ENCODE measurements at places on chromosomes 16 and 17.

DNA sequence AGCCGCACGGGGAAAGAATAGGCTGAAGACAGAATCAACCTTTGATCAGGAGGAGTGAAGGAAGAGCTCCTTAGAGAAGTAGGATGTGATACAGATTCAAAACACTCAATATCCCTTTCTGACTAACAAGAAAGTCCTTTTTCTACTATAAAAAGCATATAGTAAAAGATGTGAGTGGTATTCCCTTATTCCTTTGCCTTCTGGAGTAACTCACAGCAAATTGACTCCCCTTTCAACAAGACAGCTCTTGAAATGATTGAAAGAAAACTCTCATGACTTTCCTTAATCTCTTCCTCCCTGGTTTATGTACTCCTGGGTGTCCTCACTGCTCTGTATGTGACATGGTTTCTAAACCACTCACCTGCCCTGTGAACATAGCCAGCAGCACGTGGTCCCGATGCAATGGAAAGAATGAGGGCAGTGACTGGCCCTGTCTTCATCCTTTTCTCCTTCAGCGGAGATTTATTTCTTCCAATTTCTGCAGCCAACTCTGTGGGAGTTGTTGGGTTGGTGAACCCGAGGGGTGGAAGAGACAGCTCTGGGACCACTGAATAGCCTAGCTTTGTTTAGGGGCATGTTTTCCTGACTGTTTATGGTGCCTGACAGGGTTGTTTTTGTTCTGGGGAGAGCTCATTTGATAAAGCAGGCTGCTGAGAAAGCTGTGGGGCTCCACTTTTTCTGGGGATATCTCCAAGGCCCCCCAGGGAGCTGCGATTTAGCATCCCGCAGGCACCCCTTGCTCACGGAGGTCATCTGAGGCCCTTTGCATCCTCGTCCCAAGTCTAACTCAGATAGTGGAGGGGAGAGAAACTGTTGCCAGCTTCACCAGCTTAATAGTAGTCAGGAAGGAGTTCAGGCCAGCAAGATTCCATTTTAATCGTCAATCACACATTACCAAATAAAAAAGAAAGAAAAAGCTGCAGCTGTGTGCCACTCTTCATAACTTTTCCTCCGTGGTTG, 46.7 kb downstream of the MAP2K6 start:
- DNase-seq, result no peak

GRCh38 chr17:67531291-67531690, 154.2 kb downstream of the PITPNC1 start:
- DNase-seq, result no peak

- DNase-seq, result no peak
Measured at GRCh38 chr17:48843187-48843900, 12.5 kb downstream of the CALCOCO2 start.

GRCh38 chr16:67884684-67885083, at the start of gene NRN1L:
Gene NRN1L (plus strand): TSS chr16:67884885. CDS start chr16:67884904, 19 bp downstream.
- DNase-seq, result no peak

DNA sequence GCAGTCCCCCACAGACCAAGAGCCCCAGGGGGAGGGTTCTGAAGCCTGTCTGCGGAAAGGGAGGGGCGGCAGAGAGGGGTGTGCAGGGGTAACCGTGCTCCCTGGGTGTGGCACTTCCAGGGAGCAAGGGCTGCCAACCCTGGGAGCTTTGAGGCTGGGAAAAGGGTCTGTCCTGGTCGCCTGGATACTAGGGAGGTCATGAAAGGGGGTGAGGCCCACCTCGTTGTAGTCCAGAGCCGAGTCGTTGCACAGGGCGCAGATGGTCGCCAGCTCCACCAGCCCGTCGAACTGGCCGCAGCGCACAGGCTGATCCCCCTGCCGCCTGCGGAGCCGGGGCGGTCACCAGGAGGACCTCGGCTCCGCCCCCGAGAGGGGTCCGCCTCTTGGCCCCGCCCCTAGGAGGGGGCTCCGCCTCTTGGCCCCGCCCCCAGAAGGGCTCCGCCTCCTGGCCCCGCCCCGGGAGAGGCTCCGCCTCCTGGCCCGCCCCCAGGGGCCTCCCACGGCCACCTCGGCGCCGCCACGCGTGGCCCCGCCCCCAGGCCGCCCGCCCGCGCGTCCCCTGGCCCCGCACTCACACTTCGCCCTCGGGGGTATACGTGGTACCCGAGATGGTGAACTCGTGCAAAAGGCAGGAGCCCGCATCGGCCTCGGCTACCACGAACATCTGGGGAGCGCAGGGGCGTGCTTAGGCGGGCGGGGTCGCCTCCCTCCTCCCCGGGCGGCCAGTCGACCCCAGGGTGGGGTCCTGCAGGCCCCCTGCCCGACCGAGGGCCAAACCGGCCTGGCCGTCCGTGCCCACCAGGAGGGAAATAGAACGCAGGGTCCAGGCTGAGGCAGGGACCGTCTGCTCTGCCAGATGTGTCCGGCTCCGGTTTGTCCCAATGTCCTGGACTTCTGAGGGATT, 19.5 kb downstream of the ATP2A3 start:
- peak; percentile 29 for DNase-seq

GRCh38 chr16:11248133-11248532, 7.9 kb downstream of the SOCS1 start:
- DNase-seq, result peak; percentile 36

DNA sequence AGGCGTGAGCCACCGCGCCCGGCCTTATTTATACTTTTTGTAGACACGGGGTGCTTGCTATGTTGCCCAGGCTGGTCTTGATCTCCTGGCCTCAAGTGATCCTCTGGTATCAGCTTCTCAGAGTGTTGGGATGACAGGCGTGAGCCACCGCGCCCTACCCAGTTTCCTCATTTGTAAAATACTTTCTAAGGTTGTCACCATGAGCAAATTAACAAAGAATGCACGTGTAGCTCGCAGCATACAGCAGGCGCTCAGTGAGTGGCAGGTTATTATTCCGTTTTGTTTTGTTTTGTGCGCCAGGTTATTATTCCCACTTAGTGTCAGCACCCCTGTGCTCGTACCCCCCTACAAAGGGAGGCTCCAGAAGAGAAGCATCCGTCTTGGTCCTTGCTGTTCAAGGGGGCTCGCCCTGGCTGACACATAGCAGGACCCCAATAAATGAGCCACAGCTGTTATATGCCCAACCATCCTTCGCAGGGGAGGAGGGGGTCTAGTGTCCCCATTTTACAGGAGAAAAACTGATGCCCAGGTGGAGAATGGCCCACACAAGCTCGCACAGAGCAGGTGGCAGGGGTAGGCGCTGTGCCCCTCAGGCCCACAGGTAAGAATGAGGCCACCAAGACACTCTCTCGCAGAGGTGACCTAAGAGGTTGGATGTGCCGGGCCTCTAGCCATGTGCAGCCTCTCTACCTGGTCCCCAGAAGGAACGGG, 686 bp upstream of the MIEF2 start:
- no peak for DNase-seq
